Fibroblast of the conjunctiva (primary cell): ENCODE measurements at places on chromosomes 6 and 20.

GRCh38 chr6:28523241-28523622 is 2.4 kb upstream of the GPX5 start:
- no peak for DNase-seq

- DNase-seq, result peak; percentile 60
Observed at GRCh38 chr6:119241111-119241465, 108.5 kb downstream of the MAN1A1 start.

GRCh38 chr6:2542858-2543218 is 207.9 kb downstream of the MYLK4 start:
- no peak for DNase-seq

GRCh38 chr6:40551966-40552505 is 35.1 kb downstream of the LRFN2 start:
- DNase-seq, result no peak

DNA sequence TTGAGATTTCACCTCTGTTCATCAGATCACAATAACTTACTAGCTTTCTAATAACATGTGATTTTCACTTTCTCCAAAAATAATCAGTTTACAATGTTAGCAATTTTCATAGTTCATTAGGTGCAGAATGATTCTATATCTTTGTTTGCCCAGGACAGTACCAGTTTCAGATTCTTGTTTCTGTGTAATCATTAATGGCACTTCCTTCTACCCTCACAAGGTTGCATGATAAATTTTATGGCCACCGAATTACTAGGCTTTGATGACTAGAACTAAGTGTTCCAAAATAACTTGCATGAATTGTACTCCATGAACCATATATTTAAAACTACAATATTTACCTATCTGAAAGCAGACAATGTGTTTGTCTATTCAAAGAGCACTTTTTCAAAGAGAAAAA is 442.3 kb downstream of the EPHA7 start:
- DNase-seq, result no peak

GRCh38 chr20:17023806-17024205 is 203.0 kb upstream of the PCSK2 start:
- DNase-seq, result no peak

DNA sequence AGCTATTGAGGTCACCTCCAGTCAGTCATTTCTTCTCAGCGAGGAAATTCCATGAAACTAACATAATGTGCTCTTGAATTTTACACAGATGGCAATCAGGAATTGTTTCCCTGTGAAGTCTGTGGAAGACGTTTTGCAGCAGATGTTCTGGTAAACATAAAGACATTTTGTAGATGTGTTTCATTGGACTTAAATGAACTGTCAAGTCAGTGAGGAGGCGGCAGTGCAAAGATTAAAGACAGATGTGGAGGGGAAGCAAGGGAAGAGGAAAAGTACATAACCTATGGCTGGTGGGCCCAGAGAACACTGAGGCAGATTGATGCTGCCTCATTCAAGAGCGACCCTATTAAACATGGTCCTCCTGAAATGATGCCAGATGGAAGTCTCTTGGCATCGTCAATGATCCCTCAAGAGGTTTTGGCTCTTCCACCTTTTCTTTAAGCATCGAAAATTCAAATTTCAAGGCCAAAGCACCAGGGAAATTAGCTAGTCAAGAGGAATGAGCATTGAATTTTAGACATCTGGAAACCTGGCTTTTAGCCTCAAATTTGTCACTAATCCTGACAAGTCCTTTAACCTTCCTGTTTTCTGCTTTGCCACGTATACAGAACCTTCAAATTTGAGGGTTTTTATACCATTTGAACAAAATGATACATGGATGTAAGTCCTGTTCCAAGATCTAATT is 20.1 kb downstream of the ZC2HC1B start:
- DNase-seq, result peak; percentile 8

- no peak for DNase-seq
Observed at GRCh38 chr20:14986026-14986655, 648.7 kb upstream of the FLRT3 start.

- DNase-seq, result peak; percentile 90
Observed at GRCh38 chr6:151067684-151068596, 171.8 kb upstream of the AKAP12 start.

DNA sequence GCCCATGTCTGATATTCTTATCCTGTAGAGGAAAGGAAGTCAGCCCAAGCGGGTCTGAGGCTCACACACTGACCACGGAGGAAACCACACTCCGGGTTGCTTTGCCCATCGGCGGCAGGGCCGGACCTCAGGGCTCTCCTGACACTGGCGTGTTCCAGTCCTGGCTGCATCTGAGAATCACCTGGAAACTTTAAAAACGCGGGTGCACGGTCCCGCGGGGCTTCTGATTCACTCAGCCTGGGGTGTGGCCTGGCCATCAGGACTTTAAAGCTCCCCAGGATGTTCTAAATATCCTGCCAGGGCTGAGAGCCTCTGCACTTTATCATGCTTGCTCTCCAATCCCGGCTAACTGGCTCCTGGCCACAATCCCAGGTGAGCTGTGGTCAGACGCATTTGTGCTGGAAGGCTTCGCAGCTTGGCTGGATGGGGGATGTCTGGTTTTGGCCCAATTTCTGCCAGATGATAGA is 47.7 kb upstream of the DACT2 start:
- DNase-seq, result no peak

DNA sequence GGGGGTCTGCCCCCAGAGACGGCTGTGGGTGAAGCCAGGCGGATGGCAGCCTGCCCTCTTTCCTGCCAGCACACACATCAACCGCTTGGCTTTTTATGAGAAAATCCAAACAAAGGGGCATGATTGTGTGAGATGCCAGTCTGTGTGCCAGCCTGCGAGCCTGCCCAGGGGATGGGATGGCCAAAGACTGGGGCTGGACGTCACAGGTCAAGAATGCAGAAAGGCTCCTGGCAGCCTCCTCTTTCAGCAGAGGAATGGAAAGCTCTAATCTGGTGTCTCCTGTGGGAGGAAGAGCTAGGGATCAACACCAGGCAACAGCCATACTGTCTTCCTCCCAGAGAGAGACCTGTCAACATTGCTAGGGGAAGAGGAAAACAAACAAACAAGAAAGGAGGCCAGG is 15.8 kb downstream of the TUBB2B start:
- no peak for DNase-seq

DNA sequence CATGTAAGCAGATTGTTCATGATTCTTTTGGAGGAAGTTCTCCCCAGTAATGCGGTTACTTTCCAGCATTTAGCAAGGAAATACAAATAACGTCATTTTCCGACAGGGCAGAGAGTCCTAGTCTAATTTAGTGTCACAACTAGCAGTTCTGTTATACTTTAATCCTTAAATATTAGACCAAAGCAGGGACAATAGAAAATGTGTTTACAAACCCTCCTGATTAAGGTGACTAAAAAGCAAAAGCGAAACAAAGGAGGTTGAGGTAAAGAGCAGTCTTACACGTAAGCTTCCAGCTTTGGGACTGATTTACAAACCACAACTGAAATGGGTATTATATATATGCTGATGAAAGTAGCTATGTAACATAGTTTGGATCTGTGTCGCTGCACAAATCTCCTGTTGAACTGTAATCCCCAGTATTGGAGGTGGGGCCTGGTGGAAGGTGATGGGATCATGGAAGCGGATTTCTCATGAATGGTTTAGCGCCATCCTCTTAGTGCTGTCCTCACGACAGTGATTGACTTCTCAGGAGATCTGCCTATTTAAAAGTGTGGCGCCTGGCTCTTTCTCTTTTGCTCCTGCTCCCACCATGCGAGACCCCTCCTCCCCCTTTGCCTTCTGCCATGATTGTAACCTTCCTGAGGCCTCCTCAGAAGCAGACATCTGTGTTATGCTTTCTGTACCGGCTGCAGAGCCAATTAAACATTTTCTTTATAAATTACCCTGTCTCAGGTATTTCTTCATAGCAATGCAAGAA is 81.9 kb downstream of the PLCB1 start:
- DNase-seq, result no peak

DNA sequence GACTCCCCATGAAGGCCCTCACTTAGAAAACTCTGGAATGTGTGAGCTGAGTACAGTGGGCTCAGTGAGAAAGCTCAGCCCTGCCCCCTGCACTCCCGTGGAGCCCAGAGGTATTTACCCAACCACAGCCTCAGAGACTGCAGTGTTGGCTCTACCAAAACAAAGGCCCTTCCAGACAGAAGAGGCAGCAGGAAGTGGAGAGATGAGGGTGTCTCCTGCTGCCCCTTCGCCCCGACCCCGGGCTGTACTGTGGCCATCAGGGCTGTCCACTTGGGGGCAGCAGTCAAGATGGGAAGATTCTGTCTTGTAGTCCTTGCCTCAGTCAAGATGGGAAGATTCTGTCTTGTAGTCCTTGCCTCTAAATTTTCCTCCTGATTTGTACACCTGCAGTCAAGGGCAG is 341.3 kb downstream of the TAF4 start:
- DNase-seq, result no peak

GRCh38 chr20:20797521-20798310 is 85.3 kb upstream of the RALGAPA2 start:
- no peak for DNase-seq

DNA sequence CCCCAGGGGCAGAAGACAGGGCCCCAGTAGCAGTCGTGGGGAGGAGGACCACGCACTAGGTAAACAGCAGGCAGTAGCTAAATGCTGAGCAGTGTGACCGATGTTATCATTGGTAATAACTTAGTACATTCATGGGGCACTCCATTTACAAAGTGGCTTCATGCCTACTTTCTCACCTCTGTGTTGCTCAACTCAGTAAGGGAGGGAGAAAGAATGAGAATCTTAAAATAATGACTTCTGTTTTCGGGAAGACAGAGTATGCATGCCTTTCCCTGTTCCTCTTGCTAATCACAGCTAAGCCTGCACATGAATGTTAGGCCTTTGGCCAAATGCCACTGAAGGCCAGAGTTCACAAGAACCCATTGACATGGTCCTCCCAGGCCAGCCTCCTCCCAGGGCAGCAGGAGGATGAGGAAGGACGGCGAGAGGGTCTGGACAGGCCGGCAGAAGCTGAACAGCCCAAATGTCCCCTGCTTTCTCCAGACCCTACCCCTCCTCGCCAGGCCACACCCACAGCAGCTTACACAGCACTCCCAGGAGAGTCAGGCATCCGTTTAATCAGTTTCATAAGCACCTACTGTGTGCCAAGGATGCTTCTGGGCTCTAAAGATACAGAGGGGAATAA is 183.4 kb downstream of the ANKRD60 start:
- no peak for DNase-seq

- no peak for DNase-seq
Observed at GRCh38 chr6:88403486-88403885, 237.3 kb upstream of the CNR1 start.

DNA sequence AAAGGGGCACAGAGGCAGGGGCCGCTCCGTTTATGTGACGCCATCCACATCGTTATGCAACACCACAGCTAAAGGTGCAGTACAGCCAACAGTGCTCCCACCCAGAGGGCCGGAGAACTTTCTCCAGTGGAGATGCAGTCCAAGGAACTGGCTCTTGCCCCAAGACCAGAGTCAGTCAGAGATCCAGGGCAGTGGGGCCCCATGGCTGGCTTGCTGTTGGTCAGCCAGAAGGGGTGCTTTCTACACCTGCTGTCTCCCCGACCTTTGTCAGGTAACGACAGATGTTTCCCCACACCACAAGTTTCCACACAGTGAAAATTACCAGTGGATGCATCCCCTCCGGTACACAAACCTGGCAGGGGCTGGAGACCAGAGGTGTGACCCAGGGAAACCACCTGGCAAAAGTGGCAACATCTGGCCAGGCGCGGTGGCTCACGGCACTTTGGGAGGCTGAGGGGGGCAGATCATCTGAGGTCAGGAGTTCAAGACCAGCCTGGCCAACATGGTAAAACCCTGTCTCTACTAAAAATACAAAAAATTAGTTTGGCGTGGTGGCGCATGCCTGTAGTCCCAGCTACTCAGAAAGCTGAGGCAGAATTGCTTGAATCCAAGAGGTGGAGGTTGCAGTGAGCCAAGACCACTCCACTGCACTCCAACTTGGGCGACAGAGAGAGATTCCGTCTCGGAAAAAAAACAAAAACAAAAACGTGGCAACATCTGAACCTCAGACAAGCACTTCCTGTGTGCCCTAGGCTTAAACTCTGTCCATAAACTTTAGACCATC is 34.9 kb downstream of the UBE2V1 start:
- DNase-seq, result no peak

DNA sequence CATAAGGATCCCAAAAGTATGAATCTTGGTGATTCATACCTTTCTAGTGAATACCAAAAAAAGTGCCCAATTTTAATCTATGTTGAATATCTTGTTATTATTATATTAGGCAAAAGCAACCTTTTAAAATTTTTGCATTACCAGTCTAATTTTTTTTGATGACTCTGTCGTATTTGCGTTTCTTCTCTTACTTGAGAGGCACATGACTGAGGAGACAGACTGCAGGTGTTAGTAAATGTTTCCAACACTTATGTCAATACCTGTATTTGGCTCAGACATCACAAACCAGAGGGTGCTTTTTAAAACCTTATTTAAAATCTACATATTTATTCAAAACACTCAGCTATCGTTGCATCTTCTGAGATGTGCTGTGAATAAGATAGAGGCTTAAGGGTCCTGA is 27.1 kb downstream of the ID4 start:
- no peak for DNase-seq

- no peak for DNase-seq
Observed at GRCh38 chr20:59774204-59774641, 159.2 kb downstream of the SYCP2 start.

GRCh38 chr6:13827032-13827431 is 12.7 kb upstream of the MCUR1 start:
- no peak for DNase-seq

DNA sequence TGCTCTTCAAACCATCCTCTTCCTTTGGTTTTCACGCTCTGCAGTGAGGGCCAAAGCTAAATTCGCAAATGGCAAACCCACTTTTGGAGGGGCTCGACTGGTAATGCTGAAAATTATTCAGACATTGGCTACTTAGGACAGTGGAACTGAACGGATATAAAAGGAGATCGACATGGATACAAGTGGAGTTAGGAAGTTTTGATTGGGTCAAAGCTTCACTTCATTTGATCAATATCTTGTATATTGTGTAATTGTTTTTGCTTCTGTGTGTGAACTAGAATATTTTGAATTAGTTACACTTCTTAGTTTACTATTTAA is 1.2 kb downstream of the FAM8A1 start:
- no peak for DNase-seq

DNA sequence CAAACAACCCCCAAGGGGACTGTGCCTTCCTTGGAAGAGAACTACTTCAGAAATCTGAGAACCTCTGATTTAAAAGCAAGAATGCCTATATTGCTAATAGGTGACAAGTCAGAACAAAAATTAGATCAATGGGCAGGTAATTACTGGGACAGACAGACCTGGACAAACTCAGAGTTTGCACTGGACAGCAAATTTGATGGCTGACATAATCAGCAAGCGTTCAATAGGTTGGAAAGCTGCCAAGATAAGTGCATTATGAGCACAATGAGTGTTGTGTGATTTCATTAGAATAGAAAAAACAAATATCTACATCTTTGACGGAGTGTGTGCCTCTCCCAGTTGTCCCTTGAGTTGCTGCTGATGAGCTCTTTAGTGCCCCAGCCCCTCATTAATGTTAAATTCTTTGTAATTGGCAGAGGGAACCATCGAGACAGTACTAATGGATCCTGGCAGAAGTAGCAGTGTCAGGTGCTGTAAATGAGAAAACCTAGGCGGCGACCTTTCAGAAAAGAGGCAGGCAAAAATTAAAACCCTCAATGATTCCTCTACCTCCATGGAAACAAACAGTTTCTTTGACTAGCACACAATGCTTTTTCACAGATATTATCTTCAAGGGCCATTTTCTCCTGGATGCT is 116.5 kb upstream of the COL21A1 start:
- DNase-seq, result no peak
